Effector memory CD8-positive, alpha-beta T cell (primary cell): ENCODE measurements at places on chromosomes 2 and 18.

DNA sequence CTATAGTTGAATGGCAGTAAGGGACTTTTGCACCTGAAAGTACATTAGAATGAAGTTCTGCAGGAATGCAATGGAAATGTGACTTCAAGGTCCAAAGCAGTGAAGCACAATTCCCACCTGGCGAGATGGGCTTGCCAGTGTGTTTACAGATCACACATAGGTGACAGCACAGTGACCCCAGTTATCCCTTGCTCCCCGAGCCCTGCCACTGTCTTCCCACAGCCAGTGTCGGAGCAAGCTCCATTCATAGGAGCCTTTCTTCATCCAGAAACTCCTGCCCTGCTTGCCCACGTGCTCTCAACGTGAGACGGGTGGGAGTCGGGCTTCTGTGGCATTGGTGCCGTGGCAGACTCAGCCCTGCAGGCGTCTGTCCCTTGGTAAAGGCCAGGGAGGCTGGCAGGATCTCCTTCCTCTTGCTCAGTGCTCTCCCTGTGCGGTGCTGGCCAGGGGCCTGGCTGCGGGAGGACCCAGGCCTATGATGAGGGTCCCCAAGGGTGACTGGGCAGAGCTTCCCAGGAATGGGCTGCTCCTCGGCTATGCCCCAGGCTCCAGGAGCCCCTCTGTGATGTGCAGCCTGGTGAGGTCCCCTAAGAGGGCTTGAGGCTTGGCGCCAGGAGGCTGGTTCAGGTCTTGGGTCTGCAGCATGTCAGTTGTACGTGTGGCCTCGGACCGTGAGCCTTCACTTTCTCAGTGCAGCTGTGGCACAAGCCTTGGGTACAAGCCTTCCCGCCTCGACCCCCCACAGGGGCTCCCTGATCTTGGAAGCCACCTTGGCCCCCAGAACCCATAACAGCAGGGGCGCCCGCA is 40.2 kb downstream of the SNED1 start:
- DNase-seq = no peak

GRCh38 chr18:9617006-9617542 is 2.7 kb upstream of the PPP4R1 start:
- DNase-seq = no peak

GRCh38 chr2:149164296-149164695 is 125.8 kb downstream of the LYPD6B start:
- DNase-seq = no peak

DNA sequence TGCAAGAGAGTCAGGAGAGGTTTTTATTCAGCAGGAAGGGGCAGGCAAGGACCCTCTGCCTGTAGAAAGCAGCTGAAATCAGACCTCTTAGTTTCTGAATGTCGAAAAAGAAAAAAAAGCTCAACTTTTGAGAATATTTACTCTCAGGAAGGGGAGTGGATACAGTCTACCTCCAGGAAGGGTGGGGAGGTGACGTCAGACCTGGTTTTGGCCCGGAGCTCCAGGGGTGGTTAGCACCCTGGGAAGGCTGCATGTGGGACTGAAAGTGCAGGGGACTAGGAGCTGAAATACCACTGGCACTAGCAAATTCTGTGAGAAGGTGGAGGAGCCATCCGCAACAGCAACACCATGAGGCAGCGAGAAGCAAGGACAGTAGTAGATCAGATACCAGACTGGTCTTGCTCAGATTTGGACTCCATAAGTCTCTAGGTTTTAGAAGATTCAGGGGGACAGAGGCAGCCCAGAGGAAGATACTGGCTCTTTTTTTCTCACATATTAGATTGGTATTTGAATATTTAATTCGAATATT is 19.8 kb downstream of the MC2R start:
- DNase-seq = no peak

- peak; percentile 19 for DNase-seq
Measured at GRCh38 chr2:199462956-199463692, 5.4 kb upstream of the SATB2 start.

- no peak for DNase-seq
Measured at GRCh38 chr18:24031318-24031717, 16.8 kb downstream of the TTC39C start.
